ENCODE measurements at places on chromosomes 12 and 14. TPM values are rescaled to one million over a fixed set of nuclear protein-coding genes. Genes with fewer than 3 reads are reported as not detected.

Gene RAB35
- total RNA-seq, result 60.4 TPM

Gene KRT3
- total RNA-seq, result not detected

Gene PRH2
- not detected for total RNA-seq

Gene PARPBP
- total RNA-seq, result 3.8 TPM

Gene FOXM1
- total RNA-seq, result 1.0 TPM

Gene AKT1
- 125 TPM for total RNA-seq

Gene BMAL2
- 42.5 TPM for total RNA-seq

Gene BCL11B
- total RNA-seq, result 8.3 TPM

Gene TBPL2
- total RNA-seq, result not detected

Gene SELPLG
- total RNA-seq, result 0.50 TPM

Gene FAM186B
- total RNA-seq, result 0.29 TPM

Gene TMEM63C
- 8.3 TPM for total RNA-seq

Gene RAPGEF3
- 9.7 TPM for total RNA-seq

Gene MIPOL1
- total RNA-seq, result 11.2 TPM
